ENCODE measurements at places on chromosomes 4 and X.

DNA sequence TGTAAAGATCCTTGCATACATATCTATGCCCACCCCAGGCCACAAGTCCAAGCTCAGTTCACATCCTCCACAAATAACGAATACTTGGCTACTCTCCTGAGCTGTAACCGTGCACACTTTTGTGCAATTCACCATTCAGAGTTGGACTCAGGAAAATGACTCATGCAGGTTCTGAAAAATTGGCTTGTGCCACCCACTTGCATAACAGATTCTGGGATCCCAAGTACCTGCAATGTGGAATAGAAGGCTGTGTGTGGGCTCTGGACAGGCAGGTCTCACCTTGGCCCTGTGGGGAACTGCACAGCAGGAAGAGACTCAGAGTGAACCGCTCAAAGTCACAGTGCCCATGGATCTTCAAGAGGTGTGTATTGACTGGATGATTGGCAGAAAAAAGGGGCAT is 502.7 kb downstream of the PACRGL start:
- no peak for DNase-seq

DNA sequence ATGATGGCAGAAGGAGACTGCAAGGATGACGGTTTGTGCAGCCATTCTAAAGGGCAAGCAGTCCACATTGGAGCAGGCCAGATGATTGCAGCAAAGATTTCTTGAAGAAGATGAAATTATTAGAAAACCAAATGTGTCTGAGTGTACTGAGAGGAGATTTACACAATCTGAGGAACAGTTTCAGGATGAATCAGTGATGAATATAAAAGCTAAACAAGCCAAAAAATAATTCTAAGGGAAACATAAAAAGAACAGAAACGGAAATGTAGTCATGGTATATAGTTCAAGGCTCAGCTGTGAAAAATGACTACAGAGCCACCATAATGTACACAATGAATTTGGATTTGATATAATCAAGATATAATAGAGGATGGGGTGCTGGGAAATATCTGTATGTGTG is 168.5 kb downstream of the PDGFC start:
- DNase-seq, result no peak

- no peak for DNase-seq
Observed at GRCh38 chr4:168705121-168705520, 208.3 kb downstream of the PALLD start.

DNA sequence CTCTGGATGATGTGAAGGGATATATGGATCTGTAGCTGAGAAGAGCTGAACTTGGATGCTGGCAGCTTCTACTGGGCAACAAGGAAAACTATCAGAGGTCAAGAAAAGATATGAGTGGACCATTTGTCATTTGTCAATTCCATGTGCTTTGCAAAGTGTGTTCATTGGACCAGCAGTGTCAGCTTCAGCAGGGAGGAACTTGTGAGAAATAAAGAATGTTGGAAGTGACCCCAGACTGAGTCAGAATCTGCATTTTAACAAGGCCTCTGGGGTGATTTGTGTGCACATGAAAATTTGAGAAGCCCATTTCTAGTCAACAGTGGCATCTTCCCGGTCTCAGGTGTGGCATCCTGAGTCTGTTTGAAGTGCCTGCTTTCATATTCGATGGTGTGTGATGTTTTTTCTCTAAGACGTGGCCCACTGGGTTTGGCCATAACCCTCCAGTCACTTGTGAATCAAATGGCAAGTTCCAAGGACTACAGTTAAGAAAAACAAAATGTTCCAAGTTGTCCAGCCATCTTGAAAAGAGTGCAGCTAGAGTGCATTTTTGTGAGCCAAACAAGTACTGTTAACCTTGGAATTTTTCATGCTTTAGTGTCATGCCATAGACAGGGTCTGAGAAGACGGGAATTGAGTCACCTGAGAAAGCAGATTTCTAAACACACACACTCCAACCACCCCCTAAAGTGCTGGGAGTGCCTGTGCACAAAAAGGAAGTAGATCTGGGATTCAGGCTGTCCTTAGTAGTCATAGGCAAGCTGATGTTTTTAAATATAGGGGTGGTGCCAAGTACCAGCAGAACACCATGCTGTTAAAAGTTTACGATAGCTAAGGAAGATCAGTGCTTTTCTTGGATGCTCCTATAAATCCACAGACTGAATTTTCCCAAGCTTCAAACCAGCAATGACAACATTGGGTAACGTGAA is 26.4 kb downstream of the GPM6B start:
- no peak for DNase-seq

DNA sequence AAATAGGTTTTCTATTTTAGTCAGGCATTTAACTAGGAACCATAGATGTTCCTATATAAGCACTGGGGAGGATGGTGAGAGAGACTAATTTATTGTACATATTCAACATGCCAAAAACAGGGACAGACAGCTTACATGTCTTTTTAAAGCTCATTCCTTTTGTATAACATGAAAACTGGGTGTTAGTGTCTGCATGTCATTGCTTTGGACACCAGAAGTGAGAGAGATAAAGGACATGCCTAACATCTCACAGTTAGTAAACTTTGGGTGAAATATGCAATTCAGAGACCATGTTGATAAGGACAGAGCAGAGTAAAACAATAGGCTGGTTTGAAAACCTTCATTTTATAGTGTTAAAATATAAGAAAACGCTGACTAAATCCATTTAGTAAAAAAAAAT is 860.0 kb upstream of the LCORL start:
- no peak for DNase-seq

GRCh38 chr4:10951306-10951705 is 266.7 kb upstream of the CLNK start:
- no peak for DNase-seq

DNA sequence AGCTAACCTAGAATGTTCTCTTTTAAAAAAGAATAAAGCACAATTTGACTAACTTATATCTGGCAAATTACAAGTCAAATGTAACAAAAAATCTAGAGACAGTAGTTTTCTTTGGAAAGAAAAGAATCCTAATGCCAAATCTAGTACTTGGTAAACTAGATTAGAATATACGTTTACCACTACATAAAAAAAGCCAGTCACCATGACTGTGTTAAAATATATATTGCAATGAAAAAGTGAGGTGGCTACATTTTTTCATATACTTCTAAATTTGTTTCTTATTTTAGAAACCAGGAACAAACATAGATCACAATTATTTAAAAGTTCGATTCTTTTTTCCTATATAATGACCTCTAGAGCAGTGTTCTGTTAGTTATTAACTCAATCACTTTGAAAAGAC is 29.6 kb upstream of the PPA2 start:
- DNase-seq, result no peak

DNA sequence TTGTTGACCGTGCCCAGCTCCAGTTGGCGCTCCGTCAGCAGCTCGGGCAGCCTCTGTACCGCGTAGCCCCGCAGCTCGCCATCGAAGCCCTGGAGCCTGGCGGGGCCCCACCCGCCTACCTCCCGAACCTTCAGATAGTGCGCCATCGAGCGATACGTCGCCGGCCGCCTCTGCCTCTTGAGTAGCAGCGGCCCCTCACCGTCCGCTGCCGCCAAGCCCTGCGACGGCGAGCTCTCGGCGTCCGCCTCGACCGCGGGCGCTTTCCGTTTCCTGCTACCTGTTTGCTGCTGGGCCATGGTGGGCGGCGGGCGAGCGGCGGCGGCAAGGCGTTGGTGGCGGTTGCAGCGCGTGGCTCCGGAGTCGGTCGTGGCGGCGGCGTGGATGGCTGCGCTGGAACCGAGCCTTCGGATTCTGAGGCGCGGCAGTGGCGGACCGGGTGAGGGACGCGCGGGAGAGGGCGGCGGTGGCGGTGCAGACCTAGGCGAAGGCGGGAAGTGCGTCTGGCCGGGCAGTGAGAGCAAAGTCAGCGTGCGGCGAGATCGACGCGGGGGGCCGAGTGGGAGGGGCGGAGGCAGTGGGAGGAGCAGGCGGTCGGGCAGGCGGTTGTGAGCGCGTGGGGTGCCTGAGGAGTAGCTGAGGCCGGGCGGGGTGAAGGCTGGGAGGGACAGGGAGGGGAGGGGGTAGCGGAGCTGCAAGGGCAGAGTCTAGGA is at the start of gene DCAF12L1:
Gene DCAF12L1 (minus strand): TSS at position 502 of the 710 bp plus-strand sequence. CDS start 206 bp downstream, at position 296.
- no peak for DNase-seq

GRCh38 chrX:40459571-40460158 is 121.1 kb upstream of the ATP6AP2 start:
- no peak for DNase-seq

DNA sequence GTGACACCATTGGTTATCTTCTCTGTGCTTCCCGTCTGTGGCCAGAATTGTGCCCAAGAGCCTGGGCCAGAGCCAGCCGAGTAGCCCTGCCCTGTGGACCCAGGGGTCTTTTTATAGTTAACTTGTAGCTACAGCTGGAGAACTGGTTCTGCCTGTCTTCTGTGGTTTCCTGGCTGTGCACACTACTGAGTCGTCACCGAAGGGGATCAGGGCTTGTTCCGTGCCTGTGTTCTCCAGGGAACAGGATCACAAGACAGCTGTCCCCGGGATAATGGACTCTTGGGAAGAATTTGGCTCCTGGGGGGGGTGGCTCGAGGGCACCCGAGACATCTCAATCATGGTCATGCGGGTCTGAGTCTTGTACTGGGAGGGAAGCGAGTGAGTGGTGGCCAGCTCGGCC is 22.1 kb upstream of the OPN1LW start:
- DNase-seq, result no peak

DNA sequence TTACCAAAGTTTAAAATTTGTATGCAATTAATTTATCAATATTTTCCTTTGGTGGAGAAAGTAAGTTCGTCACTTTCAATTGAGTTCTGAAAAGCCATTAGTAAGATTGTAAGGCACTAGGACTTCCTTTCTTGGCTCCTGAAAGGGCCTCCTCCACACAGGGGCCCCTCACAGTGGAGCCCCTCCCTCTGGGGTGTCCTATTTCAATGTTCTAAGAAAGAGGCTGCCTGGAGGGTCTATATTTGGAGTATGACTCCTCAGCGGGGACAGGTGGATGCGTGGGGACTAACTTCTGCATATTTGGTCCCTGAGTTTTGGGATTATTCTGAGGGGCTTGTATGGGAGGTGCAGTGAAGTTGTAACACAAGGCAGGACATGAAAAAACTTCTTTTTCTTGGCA is 1.6 kb upstream of the ARMCX4 start:
- DNase-seq, result no peak

DNA sequence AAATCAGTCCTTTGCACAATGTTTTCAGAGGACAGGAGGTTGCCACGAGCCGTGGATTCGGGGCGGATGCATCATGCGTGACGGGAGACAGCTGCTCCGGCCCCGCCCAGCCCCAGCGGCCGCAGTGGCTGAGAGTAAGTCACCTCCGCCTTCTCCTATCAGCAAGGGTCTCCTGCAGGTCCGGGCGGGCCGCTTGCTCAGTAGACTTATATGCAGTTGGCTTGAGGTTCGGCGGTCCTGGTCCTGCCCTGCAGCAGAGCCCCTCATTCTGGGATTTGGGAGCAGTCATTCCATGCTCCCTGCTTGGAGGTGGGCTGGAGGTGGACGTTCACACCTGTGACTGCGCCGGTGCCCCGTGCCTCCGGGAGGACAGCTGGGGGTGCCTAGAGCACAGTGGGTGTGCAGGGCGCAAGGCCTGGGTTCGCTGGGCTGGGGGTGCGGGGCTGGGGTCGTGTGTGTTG is 86.3 kb upstream of the ADRA2C start:
- DNase-seq, result peak; percentile 75

DNA sequence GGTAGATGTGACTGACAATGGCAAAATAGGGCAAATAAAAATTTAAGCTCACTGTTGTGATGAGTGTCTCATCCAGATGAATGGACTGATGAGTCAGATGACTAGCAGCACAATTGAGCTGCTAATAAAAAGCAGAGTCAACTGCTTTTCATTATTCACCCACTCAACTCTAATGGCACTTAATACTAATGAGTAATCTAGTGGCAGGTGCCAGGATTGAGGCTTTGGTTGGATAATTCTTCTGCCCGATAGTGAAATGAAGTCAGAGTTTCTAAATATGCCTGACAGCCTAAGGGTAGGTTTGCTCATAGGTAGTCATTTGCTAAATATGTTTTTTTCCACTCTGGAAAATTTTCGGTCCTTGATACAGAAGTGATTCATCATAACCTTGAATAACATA is 10.4 kb downstream of the OGT start:
- no peak for DNase-seq

- no peak for DNase-seq
Observed at GRCh38 chr4:69503558-69503957, 7.9 kb upstream of the UGT2B4 start.

GRCh38 chrX:46865281-46865680 is 28.4 kb downstream of the RP2 start:
- no peak for DNase-seq

DNA sequence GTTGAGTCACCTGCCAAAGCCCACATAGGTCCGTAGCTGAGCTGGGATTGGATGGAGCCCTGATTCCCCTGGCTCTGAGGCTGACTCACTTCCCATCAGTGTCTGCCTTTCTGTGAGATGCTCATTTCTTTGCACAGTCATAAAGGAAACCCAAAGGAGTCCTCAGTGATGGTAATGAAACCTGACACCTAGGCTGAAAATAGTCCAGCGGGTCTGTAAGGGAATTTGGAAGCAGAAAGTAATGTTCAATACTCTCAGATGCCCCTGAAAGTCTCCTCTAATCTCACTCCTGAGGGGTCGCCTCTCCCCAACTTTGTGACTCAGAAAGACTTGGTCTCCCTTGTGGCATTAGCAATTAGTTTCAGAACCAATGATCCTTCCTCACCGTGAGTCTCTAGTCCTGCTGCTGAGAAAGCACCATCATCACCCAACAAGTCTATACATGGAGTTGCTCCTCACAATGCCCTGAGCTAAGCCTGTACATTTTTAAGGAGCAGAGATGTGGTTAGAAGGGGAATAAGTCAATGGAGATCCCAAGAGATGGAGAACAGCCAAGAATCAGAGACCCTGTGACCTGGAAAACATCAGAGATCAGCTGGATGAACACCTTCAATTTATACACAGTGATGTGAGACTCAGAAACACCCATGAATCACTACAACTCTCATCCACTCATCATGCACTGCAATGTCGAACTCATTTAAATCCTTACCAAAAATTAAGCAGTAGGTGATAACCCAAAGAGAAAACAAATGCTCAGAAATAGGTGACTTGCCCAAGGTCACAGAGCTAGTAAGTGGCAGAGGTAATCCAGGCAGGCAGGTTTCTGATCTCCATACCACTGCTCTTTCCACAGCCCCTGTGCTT is 219.0 kb upstream of the CPEB2 start:
- no peak for DNase-seq

GRCh38 chr4:119729835-119730670 is 101.4 kb upstream of the PDE5A start:
- DNase-seq, result no peak

DNA sequence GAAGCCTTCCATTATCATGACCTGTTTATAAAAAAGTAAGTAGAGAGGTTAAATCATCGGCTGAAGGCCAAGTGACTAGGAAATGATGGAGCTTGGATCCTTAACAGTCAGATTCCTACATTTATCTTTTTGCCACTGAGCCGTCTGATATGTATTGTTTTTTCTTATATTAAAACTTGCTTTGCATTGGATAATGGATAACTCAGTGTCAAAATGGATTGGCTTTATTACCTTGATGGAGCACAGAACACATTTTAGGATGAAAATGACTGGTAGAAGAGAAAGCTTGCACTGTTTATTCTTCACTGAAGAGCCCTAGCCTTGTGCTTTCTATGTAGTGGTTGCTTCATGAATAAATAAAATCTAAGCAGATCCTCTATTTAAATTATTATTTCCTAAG is 54.2 kb upstream of the TSPAN5 start:
- DNase-seq, result no peak

GRCh38 chr4:155582971-155583437 is 83.6 kb upstream of the GUCY1A1 start:
- no peak for DNase-seq

GRCh38 chr4:13182133-13182532 is 302.0 kb downstream of the RAB28 start:
- DNase-seq, result no peak

GRCh38 chrX:38768079-38768478 is 33.2 kb upstream of the MID1IP1 start:
- DNase-seq, result no peak

All from suprapubic skin (tissue), 4 donors.